HEK293T (cell line): ENCODE measurements at places on chromosomes 12 and 14.

GRCh38 chr14:75044322-75044721 is 6.9 kb downstream of the MLH3 start:
- no peak for DNase-seq

DNA sequence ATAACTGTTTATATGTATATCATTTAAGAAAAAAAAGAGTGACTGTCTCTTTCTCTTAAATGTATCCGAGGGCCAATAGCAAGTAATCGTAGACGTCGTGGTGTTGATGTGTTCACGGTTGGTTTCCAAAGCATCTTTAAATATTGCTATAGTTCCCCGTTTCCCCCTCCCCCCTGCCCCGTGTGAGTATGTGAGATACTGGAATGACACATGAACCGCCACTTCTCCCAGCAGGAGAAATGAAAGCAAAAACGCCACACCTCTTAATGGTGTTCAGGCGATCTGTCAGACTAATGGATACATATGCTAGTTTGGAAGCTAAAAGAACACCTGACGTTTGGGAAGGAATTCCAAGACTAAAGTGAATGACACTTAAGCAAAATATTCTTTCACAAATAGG is 258.3 kb downstream of the FOXN3 start:
- DNase-seq, result no peak

DNA sequence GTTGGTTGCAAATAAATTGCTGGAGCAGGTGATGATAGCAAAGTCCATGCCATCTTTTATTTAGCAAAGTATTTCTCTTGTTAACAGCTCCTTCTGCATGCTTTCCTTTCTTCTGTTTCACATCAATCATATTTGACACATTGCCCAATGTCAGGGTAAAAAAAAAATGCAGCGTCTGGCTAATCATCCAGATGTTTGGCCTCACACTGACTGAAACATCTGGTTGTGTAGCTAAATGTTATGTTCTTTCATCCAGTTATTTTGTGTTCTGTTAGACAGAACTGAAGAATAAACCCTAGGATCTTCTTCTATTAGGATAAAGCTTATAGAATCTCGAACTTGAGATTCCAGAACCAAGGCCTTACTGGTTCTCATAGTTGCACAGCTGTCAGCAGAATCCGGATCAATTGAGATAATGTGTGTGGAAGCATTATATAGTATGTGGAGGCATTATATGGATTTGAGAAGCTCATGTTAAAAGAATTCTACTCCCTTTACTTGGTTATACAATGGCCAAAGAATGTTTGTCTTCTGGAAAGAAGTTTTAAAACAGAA is 859.2 kb downstream of the DIO2 start:
- no peak for DNase-seq

GRCh38 chr12:18262514-18262913 is 1.2 kb downstream of the PIK3C2G start:
- DNase-seq, result no peak

DNA sequence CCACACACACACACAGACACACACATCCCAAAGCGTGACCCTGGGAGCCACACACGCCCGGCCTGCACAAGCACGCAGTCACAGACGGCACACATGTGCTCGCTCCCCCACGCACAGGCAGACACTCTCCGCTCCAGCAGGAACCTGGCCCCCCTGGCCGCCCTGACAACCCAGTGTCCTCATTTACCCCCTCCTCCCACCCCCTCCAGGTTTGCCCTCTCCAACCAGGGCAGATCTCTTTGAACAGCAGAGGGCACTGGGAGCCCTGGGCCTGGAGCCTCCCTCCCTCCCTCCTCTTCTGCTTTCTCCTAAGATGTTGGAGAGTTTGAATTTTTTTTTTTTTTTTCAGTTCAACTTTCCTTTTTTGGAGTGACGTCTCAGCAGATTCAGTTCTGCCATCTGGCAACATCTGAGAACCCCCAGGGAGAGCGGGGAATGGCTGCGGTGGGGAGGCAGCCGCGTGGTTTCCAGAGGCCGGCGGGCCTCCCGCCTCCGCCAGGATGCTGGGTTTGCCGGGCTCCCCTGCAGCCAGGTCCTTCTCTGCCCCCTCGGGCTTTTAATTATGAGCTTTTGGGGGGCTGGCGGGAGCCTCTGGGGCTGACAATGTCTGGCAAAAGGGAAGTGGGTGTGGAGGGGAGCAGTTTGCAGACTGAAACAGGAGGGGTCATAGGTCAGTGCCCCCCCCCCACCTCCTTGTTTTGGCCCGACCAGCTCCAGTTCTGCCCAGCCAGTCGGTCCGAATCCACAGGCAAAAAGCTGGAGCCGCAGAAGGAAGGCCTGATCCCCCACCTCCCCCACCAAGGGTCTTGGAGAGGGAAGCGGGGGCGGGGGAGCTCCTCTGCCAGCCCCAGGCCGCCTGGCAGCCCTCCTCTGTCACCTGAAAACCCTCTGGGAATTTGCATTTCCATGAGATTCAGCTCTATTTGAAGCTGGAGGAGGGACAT is 1.3 kb upstream of the NCOR2 start:
- DNase-seq, result peak; percentile 49

DNA sequence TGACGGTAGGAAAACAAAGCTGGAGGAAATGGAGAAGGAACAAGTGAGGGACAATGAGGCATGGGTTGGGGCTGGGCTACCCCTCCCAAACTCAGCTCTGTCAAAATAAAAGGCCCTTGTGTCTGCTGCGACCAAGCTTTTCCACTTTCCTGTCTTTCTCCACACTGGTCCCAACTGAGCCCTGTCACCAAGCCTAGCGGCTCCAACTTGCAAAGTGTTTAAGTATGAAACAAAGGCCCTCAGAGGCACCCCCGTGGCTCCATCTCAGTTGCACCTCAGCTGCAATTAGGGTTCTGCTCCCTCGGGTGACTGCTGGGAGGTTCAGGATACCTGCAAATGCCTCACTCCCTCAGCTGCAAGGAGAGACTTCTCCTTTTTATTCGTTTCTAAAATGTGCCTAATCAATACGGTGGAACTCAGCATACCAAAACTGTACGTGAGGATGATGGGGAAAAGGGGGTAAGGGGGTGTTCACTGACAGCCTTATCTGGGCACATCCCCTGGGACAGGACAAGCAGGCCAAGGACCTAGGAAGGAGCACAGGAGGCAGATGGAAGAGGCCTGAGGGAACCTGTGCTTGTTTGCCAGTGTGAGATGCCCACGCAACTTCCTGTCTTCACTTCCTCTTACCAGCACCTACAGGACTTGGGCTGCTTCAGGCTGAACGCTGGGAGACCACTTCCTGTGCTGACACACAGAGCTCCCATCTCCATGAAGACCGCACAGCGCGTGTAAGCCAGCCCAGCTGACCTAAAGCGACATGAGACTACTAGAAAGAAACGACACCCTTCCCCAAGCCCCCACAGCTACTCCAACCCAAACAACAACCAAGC is 8.9 kb downstream of the VAMP1 start:
- DNase-seq, result no peak

DNA sequence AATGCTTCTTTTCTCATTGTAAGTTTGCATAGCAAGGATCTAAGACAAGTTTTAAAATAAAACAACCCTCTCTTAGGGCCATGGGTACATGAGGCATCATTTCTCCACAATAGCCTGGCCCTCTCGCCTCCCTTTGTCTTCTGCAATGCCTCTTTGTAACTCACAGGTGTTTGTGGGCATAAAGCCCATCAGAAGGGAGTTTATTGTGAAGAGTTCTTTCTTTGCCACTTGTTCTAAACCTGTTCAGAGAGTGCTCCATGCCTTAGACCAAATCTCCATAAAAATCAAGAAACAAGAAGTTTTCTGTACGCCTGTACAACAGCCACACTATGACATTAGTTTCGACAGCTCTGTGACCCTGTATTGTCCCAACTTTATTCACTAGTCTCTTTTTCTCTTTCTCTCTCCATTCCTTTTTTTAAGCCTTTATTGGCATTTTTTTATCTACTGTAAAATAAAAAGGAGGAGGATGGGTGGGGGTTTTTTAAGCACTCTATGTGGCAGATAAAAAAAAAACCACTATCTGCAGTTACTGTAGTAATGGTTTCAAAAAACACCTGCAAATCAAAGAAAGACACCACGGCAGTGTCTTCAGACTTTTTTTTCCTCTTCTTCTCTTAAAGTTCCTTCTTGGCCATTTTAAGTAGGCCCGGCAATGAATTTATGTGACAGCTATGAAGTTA is 1.6 kb downstream of the C12orf42 start:
- DNase-seq, result no peak

DNA sequence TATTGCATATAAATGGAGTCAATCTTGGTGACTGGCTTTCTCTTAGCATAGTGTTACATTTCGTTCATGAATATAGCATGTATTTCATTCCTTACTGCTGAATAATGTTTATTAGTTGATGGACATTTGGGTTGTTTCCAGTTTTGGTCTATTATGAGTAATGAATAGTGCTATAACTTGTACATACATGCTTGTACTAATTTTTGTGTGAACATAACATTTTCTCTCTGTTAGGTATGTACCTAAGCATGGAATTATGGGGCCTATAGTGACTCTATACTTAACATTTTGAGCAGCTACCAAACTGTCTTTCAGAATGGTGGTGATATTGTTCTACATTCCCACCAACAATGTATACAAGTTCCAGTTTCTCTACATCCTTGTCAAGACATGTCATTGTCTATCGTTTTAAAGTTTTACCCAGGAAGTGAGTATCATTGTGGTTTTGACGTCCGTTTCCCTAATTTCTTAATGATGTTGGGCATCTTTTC is 23.1 kb downstream of the ATP2A2 start:
- no peak for DNase-seq

DNA sequence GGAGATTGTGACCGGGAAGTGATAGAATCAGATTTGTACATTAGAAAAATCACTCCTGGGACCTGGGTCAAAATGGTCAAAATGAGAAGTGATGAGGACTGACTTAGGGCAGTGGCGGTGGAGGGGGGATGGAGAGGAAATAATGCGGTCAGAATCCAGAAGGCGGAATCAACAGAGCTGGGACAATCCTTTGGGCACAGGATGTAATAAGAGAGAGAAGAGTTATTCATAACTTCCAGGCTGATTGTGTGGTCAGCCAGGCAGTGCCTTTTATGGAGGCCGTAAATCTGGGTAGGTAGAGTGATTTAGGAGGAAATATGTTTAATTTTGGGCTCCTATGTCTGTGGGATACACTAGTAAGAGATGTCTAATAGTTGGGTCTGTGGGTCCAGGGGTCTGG is 21.6 kb downstream of the FBXL14 start:
- DNase-seq, result no peak

- DNase-seq, result no peak
Measured at GRCh38 chr12:2475984-2476383, 318.8 kb upstream of the FKBP4 start.

GRCh38 chr14:74239848-74240793 is 872 bp downstream of the VSX2 start:
- DNase-seq, result no peak

DNA sequence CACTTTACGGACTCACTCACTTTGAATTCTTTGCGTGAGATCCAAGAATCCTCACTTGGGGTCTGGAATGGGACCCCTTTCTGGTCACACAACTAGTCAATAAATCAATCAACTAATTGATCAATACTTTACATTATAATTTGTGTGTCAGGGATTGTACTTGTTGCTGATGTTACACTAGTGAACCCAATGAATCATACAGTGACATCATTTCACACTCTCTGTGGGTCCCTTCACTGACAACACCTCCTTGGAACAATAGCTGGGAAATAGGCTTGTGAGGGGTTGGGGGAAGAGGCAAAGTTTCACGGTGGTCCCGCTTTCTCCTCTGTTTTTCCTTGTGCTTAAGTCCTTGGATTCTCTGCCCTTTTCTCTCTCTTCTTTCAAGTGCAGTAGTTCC is 35.0 kb downstream of the TPH2 start:
- DNase-seq, result no peak

DNA sequence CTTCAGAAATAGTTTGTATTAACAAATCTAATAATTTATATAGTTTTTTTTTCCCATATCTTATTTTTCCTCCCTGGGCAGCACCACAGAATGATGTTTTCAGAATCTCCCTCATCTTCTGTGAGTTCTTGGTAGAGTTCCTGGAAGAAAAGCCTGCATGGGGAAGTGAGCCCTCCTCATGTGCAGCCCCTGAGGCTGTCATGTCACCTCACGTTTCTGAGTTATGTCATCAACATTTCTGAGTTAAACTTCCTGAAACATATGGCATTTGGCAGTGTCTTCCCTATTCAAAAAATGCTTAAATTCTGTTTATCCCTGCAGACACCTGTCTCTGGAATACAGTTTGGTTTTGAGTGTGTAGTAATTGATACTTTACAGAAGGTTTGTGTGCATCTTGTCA is 979.0 kb downstream of the TMEM121 start:
- DNase-seq, result no peak

DNA sequence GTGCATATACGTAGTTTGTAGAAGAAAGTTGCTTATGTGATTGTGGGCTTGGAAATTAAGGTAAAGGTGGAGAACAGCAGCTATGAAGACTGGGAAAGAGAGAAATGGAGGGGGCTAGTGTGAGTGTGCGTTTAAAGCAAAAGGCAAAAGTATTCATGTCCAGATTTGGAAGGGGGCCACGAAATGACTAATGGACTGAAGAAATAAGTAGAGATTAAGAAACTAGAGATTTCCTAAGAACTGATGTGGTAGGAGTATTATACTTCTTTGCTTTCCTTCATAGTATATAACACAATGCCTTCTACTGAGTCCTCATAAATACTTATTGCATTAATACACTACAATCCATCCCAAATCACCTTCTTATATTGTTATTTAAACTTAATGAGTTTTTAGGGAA is 298.6 kb upstream of the NOVA1 start:
- DNase-seq, result no peak

- no peak for DNase-seq
Measured at GRCh38 chr14:99118046-99118721, 153.8 kb downstream of the BCL11B start.

DNA sequence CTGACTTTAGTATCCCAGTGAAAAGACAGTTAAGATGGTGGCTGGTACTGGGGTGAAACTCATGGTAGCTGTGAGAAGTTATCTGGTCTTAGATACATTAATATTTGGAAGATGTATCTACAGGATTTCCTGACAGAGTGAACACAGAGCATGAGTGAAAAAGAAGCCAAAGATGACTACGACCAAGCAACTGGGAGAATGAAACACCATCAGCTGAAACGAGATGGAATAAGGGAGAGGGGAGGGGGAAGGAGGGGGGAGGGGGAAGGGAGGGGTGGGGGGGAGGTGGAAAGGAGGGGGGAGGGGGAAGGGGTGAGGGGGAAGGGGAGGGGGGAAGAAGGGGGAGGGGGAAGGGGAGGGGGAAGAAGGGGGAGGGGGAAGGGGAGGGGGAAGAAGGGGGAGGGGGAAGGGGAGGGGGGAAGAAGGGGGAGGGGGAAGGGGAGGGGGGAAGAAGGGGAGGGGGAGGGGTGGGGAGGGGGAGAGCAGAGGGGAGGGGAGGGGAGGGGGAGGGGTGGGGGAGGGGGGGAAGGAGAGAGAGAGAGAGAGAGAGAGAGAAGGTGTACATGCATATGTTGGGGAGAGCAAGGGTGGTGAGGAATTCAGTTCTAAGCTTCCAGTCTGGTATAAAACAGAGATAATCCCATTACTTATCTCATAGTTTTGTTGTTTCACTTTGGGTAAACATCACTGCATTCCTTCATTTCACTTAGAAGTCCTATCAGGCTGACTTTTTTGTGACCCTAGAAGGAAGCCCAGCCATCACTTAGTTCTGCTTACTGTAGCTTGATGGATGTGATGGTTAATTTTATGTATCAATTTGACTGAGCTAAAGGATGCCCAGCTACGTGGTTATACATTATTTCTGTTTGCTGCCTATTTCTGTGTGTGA is 73.9 kb downstream of the SPPL3 start:
- DNase-seq, result no peak
